ENCODE measurements at places on chromosomes 3 and 15.
A peak's percentile ranks its signal among the peaks of the same experiment; 100 is the strongest.

DNA sequence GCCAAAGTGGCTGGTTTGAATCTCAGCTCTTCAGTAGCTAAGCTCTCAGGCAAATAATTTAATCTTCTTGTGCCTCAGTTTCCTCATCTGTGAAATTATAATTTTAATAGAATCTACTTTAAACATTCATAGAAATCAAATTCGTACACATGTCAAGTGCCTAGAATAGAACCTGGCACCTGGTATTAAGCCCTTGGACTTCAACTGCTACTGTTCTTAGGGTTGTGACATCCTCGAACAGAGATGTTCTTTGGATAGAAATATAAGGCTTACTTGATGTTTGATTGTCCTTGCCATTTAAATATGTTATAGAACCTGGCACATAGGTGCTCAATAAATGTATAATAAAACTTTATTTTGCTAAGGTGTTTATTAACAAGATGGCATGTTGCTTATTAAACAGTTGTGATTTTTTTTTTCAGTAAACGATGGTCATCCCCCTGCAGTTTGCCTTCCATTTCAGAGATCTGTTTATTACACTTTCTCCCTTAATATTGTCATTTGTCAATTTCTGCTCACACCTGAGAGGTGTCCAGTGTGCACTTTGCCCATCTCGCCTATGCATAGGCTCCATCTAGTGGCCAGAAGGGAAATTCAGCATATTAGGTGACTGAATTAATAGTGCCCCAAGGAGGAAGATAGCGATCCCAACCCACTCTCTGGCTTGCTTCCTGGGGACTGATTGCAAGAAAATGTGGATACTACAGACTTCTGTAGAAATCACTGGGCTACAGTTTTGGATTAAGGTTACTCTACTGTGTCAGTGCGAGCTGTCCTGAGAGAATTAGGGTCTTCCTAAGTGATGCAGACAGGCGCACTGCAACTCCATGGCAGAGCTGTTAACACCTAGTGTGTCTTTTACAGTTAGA, 10.7 kb downstream of the IGF1R start:
- DNase-seq, result peak; percentile 20

GRCh38 chr3:150216866-150217600, 191.1 kb upstream of the TSC22D2 start:
- DNase-seq, result no peak

GRCh38 chr3:14231145-14231990, 52.8 kb downstream of the LSM3 start:
- DNase-seq, result no peak

DNA sequence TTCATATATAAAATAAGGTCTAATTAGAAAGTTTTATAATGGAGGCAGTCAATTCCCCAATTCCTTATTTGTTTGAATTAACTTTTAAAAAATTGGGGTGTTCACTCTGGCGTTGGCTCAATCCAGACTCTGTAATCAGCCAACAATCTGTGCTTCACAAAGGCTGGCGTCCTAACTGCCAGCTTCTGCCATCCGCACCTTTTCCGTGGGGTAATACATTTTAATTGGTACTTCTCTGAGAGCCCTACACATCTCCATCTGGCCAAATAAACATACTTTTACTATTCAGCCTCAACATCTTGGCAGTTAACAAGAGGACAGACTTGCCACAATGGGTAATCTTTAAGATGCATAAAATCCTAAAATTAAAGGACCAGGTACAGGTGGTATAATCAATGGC, 125.2 kb upstream of the CCNL1 start:
- DNase-seq, result no peak

DNA sequence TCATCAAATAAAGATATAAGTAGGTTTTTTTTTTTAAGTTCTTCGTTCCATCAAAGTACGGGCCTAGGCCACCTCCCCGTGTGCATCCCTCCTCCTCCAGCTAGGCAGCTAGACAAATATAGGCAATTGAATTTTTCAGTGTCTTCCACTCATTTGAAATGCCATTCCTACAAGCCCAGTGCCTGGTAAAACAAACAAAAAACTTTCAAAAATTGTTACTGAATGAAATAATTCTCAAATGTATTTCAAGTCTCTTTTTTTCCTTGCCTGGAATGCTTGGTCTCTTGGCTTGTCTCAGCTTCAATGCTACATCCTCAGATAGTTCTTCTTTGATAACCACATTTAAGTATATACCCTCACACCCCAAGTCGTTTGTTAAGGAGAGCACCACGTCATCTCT, 3.8 kb downstream of the EIF2AK4 start:
- DNase-seq, result no peak

- no peak for DNase-seq
Observed at GRCh38 chr3:107833722-107834416, 257.0 kb downstream of the CD47 start.

GRCh38 chr3:46110701-46111493, 83.6 kb upstream of the XCR1 start:
- peak; percentile 90 for DNase-seq

DNA sequence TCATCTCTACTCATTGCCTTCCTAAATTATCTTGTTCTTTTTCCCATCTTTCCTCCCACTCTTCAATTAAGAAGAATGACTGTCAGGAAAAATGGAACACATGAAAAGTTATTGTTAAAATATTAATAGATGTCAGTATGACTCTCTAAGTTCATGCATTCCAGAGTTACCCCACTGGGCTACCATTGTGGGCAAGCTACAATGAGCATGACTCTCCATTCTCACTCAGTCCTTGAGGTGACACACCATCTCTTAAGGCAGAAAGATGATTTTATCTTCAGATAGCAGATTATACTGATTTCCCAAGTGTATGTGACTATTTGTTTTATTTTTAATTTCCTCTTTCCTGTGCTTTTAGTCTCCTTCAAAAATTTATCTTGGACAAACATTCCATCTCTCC, 144.3 kb downstream of the ALCAM start:
- DNase-seq, result peak; percentile 62

- no peak for DNase-seq
Observed at GRCh38 chr15:61025781-61026180, 203.3 kb downstream of the RORA start.

DNA sequence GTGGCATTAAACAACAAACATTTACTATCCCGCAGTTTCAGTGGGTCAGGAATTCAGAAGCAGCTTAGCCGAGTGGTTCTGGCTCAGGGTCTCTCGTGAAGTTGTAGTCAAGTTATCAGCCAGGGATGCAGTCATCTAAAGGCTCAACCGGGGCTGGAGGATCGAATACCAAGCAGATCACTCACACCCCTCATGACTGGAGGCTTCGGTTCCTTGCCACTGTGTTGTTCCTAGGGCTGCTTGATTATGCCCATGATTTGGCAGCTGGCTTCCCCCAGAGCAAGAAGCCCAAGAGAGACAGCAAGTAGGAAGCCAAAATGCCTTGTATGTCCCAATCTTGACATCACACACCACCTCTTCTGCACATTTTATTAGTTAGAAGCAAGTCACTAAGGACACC, 33.9 kb upstream of the CDCP1 start:
- no peak for DNase-seq

DNA sequence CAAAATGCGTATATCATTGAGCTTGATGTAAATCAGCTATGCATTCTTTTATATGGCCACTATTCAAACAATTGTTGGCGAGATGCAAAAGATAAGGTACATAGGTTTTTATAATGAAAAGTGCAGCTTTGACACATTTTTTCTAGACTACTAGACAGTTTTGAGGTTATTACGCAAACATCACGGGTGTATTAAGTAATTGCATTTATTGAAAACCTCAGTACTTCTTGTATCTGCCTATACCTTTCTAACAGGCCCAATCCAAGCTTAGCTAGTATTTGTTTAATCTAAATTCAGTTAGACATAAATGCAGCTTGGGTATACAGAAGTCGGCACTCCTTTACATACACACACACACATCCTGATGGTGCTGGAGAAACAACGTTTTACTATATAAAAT, 2.7 kb downstream of the SPESP1 start:
- no peak for DNase-seq

DNA sequence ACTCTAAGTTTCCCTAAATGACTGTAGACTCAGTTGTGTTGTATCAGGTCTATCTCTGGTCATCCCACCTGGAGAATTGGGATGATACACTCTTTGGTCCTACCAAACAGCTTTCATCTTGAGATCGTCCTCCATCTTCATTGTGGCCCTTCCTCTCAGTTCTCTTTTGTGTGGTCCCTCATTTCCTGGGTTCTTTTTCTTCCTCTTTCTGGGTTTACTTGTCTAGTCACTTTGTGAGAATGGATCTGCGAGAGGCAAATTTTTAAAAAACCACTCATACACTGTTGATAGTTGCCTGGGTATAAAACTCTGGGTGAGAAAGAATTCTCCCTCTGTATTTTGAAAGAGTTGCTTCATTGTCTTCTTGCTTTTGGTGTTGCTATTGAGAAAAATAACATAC, 6.0 kb upstream of the AMOTL2 start:
- no peak for DNase-seq

- peak; percentile 31 for DNase-seq
Observed at GRCh38 chr3:70726961-70727360, 414.5 kb upstream of the MDFIC2 start.

DNA sequence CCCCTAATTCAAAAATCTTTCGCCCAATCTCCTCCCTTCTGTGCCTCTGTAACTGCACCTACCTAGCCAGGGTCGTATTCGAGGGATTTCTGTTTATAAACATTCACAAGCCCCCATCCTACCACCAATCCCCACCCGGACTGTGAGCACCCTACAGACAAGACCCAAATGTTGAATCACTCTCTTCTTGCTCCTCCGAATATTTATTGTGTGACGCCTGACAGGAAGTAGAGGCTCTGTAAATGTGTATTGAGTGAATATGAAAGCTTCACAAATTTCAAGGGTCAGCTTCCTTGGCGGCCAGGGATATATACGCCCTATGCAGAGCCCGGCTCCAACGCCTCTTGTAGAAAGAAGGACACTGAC, 1.6 kb downstream of the BDH1 start:
- no peak for DNase-seq

DNA sequence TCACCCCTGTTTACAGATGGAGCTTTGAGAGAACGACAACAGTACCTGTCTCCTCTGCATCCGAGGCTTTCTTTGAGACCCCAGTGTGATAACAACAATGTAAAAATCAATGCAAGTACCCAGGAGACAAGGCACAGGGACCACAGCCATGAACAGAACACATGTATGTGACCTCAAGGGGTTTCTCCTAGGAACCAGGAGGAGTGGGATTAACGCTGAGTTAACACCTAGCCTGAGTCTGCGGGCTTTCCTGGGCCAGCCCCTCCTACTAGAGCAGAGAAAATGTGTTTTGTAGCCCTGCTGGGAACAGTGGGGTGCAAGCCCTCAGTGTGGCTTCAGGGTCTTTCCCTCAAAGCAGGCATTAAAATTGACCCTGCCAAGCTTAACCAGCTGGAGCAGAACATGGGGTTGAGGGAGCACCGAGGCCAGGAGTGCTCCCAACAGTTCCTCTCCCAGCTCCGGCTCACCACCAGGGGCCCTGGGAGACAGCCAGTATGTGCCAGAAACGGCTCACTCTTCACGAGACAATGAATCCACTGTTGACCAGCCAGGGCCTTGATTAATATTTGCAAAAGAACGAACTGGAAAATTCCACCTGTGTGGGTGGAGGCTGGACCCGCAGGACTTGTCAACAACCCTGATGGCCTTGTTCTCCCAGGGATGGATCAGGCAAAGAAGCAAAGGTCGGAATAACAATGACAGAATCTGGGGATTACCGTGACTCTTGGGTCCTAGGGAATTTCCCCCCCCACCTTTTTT, 3.6 kb downstream of the CHDH start:
- no peak for DNase-seq

DNA sequence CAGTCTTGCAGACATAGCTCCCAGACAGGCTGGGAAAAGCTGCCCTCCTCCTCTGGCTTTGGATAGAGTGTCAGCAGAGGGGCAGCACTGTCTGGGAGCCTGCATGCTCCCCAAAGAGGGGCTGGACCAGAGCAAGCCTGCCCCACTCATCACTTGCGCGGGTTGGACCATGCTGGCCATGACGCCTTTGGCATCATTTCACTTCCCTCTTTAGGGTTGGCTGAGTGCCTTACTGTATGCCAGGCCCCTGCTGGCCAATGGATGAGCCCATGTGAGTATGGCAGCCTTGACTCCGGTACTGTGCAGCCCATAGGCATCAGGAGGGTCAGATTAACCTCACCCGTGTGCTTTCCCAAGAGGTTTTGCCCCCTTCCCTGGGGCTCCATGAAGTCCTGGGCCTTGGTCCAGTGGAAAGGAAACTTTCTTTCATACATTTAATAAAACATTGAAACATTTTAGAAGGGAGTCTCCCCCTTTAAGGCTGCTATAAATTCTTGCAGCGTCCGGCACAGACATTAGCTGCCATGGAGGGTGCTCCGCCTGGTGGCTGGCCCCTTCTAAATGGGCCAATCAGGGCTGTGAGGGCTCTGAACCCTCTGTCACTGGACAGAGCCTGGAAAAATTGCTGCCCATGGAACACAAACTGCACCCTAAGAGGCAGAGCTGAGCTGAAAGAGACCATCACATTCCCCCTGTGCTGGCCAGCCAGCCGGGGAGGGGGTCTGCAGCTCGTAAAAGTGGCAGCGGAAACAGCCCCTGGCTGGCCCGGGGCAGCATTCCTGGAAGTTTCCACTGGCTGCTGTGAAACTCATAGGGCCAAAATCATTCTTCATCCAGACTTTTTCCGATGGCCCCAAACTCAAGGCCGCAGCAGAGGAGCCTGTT, 20.8 kb upstream of the DUSP7 start:
- DNase-seq, result no peak

GRCh38 chr15:55327387-55327786, 8.4 kb downstream of the PIGB start:
- no peak for DNase-seq

GRCh38 chr15:68196445-68197169, 8.5 kb downstream of the CALML4 start:
- no peak for DNase-seq

DNA sequence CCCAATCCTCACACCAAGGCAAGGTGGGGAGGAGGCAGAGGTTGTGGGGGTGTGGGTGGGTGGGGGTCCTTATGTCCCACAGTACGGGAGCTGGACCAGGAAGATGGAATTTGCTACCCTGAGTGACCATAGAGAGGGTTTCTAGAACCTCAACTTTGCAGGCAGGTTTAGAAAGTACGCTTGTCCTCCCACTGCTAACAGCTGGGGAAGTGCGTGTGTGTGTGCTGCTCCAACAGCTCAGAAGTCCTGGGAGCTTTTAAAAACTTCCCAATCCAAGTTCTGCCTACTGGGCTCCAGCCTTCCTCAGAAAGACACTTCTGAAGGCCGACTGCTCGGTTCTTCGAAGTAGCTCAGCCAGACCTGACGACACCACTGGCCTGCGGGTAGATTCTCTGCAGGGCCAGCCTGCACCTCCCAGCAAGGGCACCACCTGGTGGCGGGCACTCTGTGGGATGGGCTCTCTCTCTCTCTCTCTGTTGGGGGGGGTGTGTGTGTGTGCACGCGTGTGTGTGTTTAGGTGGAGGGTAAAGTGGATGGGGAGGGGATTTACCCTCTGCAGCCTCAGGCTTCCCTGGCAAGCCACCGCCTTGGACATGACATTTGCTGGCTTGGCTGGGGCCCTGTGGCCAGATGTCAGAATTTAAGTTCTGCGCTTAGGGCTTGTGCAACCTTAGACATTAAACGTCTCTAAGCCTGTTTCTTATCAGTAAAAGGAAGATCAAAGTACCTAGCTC, 15.6 kb downstream of the TMEM158 start:
- DNase-seq, result peak; percentile 47

DNA sequence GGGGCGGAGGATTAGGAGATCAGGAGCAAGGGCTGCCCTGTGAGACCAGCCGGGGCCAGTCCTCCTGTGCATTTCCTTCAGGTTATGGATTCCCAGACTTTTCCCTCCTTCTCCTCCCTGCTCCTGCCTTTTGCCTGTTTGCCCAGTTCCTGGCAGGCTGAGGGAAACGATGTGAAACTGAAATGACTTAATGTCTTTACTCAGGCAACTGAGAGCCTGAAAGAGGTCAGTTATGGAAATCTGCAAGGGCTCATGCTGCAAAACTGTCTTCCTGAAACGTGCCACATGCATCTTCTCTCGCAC, 57.2 kb downstream of the MESD start:
- DNase-seq, result no peak

Measured in RCC 7860 (cell line).